A549 treated with ZK216348 at 1 μM for 4 hours (cell line): ENCODE measurements at places on chromosomes 4 and X. TPM values are rescaled to one million over a fixed set of nuclear protein-coding genes. Genes with fewer than 3 reads are reported as not detected.

The C4orf50 gene
- not detected in 5 replicates for total RNA-seq

The NXF2B gene
- total RNA-seq, result not detected in 5 replicates

The SFRP2 gene
- not detected in 5 replicates for total RNA-seq

The SLC6A14 gene
- total RNA-seq, result not detected in 5 replicates

The LIMCH1 gene
- total RNA-seq, result 34.0 to 50.5 TPM (median 47.3 TPM) in 5 replicates

The SORBS2 gene
- total RNA-seq, result 0.27 to 0.97 TPM (median 0.69 TPM) in 4 of 5 replicates, not detected in the other

The HSFX2 gene
- total RNA-seq, result 0.20 to 0.30 TPM in 2 of 5 replicates, not detected in the others

The SHROOM4 gene
- not detected in 5 replicates for total RNA-seq

The CLDN34 gene
- total RNA-seq, result not detected in 5 replicates

The DMD gene
- not detected in 5 replicates for total RNA-seq

The GPR82 gene
- total RNA-seq, result not detected in 5 replicates
